ENCODE measurements at places on chromosomes 7 and 10. TPM values are rescaled to one million over a fixed set of nuclear protein-coding genes. Genes with fewer than 3 reads are reported as not detected.

AGAP3 gene
- total RNA-seq, result 134 TPM

GRCh38 chr10:100749309-100750217 lies 4.2 kb downstream of the PAX2 start:
- H3K4me3 ChIP-seq, result no peak overlapping the region
- peaks cover 21% of the 10 kb centered on the region for H3K4me1 ChIP-seq
- H3K27me3 ChIP-seq, result peaks cover 97% of the 10 kb centered on the region
- DNase-seq, result no peak

DNA sequence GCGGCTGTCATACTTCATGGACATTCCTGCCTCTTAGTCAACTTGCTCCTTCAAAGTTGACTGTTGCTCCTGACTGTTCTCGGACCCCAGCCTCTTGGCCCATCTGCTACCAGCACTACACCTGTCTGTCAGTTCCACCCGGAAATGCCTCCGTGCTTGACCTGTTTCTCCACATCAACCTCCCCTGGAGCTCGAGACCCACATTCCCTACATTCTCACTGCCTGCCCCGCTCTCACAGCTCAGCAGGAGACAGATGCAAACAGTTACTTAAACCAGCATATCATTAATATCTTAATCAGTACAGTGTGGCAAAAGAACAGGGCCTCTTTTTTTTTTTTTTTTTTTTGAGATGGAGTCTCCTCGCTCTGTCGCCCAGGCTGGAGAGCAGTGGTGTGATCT lies 174.3 kb downstream of the NRP1 start:
- H3K27me3 ChIP-seq, result no peaks in the 10 kb centered on the region
- H3K4me3 ChIP-seq, result no peak overlapping the region
- H3K27ac ChIP-seq, result no peak overlapping the region
- H3K4me1 ChIP-seq, result peaks cover 12% of the 10 kb centered on the region
- no peaks in the 10 kb centered on the region for H3K36me3 ChIP-seq

DNA sequence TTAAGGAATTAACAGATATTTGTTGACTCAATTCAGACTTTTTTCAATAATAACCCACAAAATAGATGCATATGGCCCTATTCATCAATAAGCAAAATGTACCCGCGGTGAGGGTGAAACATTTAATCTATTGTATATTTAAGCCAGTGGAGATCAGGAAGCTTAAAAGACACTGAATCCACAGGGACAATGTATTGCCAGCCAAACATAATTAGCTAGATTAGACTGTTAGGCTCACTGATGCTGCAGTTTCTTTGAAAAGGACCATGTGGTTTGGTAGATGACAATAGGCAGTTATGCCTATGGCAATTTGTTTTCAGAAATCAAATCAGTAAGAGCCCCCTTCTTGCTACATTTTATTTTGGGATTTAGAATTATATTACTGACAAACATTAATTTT lies 87.3 kb upstream of the PLXDC2 start:
- H3K27ac ChIP-seq, result no peak overlapping the region
- H3K36me3 ChIP-seq, result no peaks in the 10 kb centered on the region
- DNase-seq, result no peak
- H3K4me3 ChIP-seq, result no peak overlapping the region
- no peaks in the 10 kb centered on the region for H3K4me1 ChIP-seq

All from mesothelial cell of epicardium (in vitro differentiated cells).